ENCODE measurements at places on chromosomes 13 and 19. TPM values are rescaled to one million over a fixed set of nuclear protein-coding genes. Genes with fewer than 3 reads are reported as not detected.

Gene GARIN5A
- total RNA-seq, result 0.32 TPM

Gene FTL
- 3,246 TPM for total RNA-seq

Gene URI1
- total RNA-seq, result 60.2 TPM

Gene ZNF557
- total RNA-seq, result 8.3 TPM

Gene SPC24
- 6.6 TPM for total RNA-seq

Gene CERS1
- 1.2 TPM for total RNA-seq

Gene LHB
- not detected for total RNA-seq

DNA sequence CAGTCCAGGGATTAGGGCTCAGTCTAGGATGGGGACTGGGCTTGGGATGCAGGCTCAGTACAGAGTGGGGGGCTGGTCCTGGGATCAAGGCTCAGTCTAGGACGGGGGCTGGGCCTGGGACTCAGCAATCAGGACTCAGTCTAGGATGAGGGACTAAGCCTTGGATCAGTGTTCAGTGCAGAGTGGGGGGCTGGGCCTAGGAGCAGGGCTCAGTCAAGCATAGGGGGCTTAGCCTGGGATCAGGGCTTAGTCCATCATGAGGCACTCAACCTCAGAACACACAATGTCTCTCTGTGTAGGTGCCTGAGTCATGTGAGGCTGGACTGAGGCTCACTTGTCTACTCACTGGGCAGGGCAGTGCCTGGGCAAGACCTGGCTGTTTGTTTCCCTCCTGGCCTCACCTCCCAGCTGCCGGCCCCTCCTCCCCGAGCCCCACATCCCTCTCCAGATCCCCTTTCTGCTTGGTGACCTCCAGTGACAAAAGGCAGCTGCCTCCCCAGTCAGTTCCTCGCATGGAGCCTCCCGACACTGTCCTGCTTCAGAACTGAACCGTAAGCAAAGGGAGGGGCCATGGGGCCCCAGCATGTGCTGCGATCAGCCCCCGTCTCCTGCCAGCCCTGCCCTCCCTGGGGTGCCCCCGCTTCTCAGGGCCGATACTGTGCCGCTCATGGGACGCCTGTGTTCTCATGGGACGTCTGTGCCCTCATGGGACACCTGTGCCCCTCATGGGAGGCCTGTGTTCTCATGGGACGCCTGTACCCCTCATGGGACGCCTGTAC is 6.5 kb upstream of the S1PR4 start:
- DNase-seq, result no peak

- no peak for DNase-seq
Measured at GRCh38 chr19:3673506-3674439, 26.5 kb downstream of the PIP5K1C start.

DNA sequence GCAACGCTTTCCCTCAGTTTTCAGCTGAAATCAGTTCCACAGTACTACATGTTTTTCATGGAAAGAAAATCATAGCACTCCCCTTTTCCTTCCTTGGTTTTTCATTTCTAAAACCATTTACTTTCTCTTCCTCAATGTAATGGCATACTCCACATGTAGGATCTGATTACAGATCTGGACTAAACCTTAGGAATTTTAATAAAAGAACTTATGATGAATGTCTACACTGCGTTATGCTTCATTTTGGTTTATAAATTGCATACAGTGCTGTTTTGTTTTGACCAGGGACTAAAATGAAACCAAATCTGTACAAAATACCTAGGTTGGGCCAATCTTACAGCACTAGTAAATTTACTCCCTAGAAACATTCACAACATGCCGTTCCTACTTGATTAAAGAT is 589.9 kb downstream of the TBC1D4 start:
- DNase-seq, result no peak

- DNase-seq, result peak; percentile 19
Measured at GRCh38 chr19:23774106-23774505, 15.4 kb upstream of the ZNF681 start.

- DNase-seq, result no peak
Measured at GRCh38 chr19:36489920-36490415, 607 bp upstream of the ZNF566 start.

- no peak for DNase-seq
Measured at GRCh38 chr19:46759206-46759605, 13.0 kb upstream of the STRN4 start.

DNA sequence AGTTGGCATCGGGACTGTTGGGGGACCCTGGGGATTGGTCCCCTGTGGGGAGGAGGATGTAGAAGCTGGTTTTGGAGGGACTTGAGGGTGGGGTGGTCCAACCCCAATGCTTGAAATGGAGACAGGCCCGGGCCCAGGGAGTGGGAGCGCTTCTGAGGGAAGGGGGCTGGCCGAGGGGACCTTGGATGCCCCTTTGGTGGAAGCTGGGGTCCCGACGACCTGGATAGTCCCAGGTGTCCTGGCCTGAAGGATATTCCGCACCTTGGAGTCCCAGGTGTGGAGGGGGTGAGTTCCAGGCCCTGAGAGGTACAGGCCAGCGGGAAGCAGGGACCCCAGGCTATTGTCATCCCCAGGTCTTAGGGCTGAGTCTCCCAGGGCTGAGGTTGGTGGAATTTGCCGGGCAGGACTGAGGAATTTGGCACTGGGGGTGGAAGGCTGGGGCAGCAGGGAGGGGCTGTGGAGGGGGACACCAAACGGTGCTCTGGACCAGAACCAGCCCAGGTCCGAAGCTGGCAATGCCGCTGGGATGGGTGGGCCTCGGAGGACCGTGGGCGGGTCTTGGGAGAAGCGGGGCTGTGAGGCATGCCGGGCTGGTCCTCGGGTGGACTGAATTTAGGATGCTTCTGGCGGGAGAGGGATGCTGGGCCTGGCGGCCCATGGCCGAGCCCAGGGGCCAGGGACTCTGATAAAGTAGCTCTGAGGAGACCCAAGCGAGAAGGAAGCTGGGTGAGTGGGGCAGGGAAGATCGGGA is 1.8 kb downstream of the HDGFL2 start:
- no peak for DNase-seq

DNA sequence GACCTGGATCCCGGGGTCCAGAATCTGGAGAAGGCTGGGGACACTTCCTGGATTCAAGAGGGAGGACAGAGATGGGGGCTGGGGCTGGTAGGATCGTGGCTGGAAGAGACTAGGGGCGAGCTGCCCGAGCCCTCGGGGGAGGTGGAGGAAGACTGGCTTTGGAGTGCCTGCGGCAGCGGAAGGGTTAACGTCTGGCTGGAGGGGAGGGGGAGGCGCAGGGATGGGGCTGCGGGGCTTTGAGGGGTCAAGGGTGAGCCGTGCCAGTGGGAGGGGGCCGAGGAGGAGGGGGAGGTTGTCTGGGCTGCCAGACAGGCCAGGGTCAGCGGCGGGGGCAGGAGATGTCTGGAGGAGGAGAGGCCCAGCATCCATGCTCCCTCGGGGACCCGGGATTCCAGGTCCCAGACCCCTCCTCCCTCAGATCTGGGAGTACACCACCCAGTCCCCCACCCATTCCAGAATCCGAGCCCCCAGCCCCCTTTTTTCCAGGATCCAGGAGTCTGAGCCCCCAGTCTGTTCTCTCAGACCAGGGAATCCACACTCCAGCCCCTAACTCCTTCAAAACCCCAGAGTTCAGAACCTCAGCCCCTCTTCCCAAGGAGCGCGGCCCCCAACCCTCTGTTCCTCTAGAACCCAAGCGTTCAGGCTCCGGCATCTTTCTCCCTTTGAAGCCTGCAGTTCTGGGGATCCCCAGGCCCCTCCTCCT is 3.2 kb upstream of the SPACA6 start:
- peak; percentile 90 for DNase-seq

- no peak for DNase-seq
Measured at GRCh38 chr13:24168392-24168750, 7.9 kb downstream of the SPATA13 start.

DNA sequence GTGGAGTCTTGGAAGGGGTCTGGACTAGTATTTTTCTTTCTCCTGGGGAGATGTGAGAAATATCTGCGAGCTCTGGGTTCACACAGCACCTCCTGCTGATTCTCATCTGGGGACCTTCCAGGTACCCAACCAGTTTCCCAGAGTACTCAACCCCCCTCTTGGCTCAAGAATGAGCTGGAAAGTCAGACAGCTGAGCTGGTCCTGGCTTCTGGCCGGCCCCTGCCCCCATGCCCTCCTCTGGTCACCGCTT is 2.2 kb upstream of the PDE4A start:
- no peak for DNase-seq

DNA sequence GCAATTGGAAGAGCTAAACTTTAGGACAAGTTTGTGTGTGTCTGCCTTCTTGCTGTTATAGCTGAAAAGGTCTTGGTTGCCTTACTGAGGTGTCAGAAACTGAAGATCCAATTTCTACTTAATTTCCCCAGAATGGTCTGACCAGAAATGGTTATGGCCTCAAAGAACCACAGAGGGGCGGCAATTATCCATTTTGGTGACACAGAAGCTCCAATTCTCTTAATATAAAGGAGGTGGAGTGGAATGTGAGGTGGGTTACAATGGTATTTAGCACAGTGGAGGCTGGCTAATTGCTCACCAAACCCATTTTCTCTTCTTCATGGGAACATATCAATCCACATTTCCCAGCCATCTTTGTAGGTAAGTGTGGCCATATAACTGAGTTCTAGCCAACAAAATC is 1157.2 kb downstream of the OLFM4 start:
- no peak for DNase-seq

DNA sequence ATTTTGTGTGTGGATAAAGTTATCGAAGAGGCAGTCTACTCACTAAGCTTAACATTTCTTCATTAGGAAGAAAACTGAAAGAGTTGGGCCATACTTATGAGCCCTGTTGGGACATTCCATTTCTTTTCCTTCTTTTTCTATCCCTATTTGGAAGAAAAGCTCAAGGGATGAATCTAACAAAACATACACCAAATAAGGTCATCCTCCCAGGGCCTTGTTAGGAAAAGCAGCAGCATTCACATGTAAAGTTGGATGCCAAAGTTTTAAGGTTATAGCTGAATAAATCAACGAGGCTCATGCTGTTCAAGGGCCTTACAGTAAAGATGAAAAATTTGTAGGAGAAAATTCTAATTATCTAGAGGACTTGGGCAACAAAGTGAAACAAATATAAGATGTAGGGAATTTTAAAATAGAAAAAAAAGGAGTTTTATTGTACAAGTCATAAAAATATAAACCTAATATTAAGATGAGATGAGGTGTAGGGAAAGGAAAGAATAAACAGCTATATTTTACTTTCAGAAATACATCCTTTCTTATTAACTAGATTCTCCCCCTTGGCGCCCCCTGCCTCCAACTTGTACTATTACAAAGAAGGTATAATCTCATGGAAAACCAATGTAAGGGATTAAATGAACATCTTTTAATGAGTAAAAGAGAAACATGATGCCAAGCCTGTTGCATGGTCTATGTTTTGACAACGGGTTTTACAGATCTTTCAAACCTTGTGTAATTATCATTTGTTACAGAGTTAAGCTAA is 160.4 kb downstream of the PCDH20 start:
- no peak for DNase-seq

GRCh38 chr13:103960001-103960400 is 893.8 kb upstream of the SLC10A2 start:
- no peak for DNase-seq

GRCh38 chr19:5046339-5047039 is 77.6 kb downstream of the KDM4B start:
- no peak for DNase-seq

GRCh38 chr13:79485014-79485811 is 4.3 kb downstream of the NDFIP2 start:
- DNase-seq, result no peak

DNA sequence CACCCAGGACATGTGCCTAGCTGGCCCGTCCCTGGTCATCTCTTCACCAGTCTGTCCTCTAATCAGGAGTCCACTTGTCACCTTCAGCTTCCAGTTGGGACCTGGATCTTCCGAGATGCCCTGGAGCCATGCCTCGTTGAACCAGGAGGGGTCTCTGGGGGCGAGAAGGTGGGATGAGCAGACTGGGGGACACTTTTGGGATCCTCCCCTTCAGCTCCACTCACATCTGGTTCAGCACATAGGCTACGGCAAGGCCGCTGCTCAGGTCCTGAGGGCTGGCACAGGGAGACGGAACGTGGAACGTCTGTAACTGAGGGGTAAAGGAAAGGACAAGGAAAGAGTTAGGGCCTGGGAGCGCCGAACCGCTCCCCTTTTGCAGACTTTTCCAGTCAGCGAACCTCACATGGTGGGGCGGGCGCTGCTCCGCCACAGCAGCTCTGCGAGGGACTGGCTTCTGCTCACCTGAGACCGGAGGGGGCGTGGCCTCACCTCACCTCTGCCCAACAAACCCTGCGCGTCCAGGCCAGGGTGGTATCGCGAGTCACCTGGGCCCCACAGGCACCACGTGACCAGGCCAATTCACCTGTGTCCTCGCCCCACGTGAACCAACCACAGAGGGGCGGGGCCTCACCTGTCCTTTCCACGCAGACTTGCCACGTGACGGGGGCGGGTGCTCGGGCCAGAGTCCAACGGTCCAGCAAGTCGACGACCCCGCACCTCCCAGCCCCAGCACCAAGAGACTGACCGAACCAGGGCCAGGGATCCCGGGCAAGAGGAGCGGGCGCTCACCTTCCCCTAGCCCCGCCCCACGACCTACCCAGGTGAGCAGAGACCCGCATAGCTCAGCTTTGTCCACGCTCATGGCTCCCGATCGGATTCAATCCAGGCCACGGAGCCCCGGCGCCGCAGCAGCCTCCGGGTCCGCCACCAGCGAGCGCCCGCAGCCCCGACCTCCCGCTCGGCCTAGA is at the start of gene HOOK2:
TSS of gene HOOK2 (minus strand) at position 965 of the 968 bp plus-strand sequence. CDS start at position 862, 103 bp downstream.
- no peak for DNase-seq

GRCh38 chr19:55625004-55625326 is 599 bp upstream of the ZNF784 start:
- DNase-seq, result no peak

- no peak for DNase-seq
Measured at GRCh38 chr19:12788682-12789097, 2.6 kb upstream of the JUNB start.

Data from esophagus muscularis mucosa (tissue), 4 donors.